ENCODE measurements at places on chromosomes 7 and 10.

GRCh38 chr7:25117226-25118047 lies 7.6 kb downstream of the CYCS start:
- DNase-seq, result no peak

DNA sequence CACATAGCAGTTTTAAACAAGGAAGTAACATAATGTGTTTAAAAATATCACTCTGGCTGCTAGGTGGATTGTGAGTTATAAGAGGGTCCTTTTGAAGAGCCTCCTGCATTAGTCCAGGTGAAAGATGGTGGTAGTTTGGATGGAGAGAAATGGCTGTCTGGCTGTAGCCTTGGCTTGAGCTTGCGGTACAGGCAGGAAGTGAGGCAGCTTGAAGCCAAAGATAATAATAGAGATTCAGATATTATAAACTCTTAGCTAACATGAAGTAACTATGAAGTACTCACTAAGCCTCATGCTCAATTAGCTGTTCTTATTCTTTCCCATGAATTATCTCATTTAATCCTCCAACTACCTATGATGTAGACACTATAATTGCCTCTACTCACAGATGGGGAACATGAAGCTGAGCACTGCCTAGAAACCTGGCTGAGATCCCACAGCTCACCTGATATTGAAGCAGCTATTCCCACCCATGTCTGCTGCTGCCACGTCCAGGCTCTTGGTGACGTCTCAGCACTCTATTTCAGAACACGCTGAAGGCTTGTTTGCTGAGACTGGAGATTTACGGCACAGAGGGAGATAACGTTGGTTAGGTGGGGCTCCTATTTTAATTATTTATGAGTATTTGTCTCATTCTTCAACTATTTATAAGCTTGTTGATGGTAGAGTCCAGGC lies 10.4 kb downstream of the C10orf120 start:
- DNase-seq, result no peak

DNA sequence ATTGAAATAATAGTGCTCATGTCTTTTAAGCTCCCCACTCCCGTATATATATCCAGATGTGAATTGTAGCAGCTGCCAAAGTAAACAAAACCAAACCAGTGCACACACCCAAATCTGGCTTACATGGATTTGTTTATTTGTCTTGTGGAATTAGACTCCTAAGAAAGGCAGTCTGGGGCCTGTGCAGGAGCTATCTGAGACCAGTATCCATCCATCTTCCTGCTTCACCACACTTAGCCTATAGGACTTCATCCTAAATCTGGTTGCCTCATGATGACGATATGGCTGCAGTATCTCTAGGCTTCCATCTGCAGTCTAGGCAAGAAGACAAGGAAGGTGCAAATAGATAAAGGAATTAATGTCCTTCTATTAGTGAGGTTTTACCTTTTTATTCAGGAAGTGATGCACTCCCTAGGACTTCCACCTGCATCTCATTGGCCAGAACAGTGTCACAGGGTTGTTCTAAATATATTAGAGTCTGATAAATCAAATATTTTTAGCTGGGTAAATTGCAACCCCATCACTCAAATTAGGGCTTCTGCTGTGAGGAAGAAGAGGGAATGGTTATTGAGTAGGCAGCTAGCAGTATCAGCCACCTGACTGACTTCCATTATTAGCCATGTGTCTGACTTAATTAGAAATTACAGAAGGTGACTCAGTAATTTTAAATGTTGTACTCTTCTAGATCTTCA lies 6.0 kb downstream of the WIPF3 start:
- no peak for DNase-seq

- no peak for DNase-seq
Measured at GRCh38 chr7:30562498-30562897, 32.2 kb upstream of the GARS1 start.

- DNase-seq, result no peak
Measured at GRCh38 chr10:122475591-122476332, 14.4 kb downstream of the HTRA1 start.

- DNase-seq, result no peak
Measured at GRCh38 chr10:33334153-33334804, at the start of gene NRP1. Gene NRP1 (minus strand): TSS chr10:33334667. CDS start chr10:33334382, 285 bp downstream.

GRCh38 chr10:66834802-66835201 lies 91.0 kb upstream of the LRRTM3 start:
- no peak for DNase-seq

GRCh38 chr10:90842725-90843124 lies 15.1 kb downstream of the HTR7 start:
- DNase-seq, result no peak

DNA sequence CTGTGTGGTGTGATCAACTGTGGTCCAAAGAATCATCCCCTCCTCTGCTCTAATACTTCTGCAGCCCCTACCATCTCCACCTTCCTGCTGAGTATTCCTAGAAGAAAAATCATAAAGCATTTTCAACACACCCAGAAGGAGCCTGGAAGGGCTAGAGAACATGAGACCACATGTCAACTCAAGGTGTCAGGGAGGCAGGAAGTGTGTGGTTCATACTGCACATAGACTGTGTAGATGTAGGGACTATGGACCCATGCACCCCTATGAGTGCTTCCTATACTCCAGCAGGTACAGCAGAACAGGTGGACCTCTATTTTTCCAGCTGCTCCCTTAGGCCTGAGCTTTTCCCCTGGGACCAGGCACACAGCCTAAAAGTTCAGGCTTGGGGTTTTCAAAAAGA lies 2.6 kb upstream of the ZNF746 start:
- DNase-seq, result no peak

- DNase-seq, result no peak
Measured at GRCh38 chr7:37771342-37771741, 77.1 kb upstream of the NME8 start.

GRCh38 chr10:11756766-11757315 lies 14.7 kb downstream of the ECHDC3 start:
- no peak for DNase-seq

GRCh38 chr7:115410972-115411686 lies 489.2 kb downstream of the MDFIC start:
- DNase-seq, result no peak

DNA sequence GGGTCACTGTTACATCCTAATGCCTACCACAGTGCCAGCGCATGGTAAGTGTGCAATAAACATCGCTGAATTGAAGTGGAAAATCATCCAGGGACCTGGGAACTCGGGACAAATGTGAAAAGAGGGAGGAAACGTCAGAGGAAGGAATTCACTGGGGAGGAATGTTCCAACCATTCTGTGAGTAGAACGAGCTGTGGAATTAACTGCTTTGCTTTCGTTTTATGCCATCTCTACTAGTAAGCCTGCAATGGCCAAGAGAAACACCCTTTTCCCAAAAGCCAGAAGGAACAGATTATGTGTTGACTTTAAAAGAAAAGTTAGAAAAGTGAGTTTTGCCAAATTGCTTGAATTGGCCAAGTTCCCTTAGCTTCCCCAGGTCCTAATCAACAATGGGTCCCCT lies 1044.9 kb downstream of the TYW1 start:
- DNase-seq, result no peak

GRCh38 chr10:11517150-11517549 lies 94.3 kb downstream of the USP6NL start:
- DNase-seq, result no peak

GRCh38 chr7:148708026-148708885 lies 9.6 kb downstream of the CUL1 start:
- no peak for DNase-seq

GRCh38 chr10:110286841-110287240 lies 17.9 kb downstream of the SMNDC1 start:
- no peak for DNase-seq

DNA sequence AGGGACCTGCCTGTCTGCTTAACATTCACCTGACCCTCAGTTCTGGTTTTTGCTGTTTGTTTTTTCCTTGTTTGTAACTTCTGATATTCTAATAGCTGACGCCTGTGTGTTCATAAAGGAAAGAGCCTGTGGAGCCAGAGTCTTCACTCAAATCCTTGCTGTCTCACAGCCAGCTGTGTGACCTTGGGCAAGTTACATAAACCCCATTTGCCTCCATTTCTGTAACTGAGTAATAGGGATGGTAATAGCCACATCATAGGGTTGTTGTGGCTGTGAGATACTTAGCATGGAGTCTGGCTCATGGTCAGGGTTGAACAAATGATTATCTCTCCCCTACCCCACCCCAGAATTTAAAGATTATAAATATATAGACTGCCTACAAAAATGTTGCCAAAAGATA lies 27.0 kb downstream of the WBP1L start:
- no peak for DNase-seq

GRCh38 chr7:105224884-105225651 lies 163.7 kb downstream of the SRPK2 start:
- DNase-seq, result no peak

- no peak for DNase-seq
Measured at GRCh38 chr7:101870361-101871062, 53.1 kb downstream of the CUX1 start.

- no peak for DNase-seq
Measured at GRCh38 chr10:11909618-11910017, 86.5 kb downstream of the PROSER2 start.

DNA sequence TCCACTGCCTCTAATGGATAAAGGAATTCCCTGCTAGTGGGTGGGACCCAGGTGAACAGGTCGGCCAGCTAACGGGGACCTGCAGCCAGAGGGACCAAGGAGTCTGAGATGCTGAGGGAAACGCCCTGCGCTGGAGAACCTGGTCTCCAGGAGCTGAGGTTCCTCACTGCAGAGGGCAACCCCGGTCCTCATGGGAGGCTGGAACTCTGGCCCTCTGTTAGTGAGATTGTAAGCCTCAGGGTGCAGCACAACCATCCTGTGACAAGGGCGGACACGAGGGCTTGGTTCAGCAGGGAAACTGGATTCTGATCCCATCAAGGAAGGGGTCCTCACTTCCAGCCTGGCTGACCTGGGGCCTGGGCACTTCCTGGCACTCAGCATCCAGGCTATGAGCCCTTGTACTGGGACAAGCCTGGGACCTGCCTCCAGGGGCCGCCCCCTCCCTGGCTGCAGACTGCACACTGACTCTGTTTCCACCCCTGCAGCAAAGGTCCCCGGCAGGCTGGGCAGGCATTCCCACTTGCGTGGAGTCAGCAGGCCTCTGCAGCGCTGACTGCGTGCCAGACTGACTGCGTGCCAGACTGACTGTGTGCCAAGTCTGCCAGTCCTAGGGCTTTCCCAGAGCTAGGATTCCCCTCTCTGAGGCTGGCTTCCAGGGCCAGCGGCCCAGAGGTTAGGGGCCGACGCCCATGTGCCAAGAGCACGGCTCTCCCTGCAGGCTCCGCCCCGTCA lies 143.2 kb downstream of the MAPK8 start:
- DNase-seq, result no peak

GRCh38 chr10:116728526-116729096 lies 13.8 kb downstream of the HSPA12A start:
- no peak for DNase-seq

DNA sequence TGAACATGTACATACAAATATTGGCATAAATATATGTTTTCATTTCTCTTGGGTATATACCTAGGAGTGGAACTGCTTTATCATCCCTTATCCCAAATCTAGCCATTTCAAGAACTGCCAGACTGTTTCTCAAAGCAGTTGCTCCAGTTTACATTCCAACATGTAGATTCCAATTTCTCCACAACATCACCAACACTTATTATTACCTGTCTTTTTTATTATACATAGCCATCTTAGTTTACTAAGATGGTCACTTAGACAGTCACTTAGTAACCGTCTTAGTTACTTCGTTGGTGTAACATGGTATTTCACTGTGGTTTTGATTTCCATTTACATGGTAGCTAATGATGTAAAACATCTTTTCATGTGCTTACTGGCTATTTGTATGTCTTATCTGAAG lies 82.7 kb downstream of the ZFAND4 start:
- no peak for DNase-seq

DNA sequence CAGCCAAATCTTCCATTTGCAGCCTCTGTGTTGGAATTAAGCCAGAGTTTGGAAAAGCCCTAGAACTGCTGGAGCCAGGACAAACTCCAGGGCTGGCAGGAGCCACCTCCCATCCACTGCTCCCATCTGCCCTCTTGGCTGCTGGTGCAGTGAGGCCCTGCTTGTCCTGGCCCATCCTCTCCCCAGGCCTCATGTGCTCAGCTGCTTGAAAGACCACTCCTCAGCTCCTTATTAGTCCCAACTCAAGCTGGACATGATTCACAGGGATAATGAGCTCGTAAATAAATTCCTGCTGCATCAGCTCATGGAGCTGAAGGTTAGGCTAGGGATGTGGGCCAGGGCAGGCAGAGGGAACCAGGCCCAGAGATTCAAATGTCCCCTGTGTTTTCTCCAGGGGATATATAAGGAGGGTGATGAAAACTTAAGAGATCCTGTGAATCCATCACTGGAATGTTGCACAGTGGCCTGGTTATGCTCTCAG lies 282.8 kb downstream of the RPS24 start:
- no peak for DNase-seq

DNA sequence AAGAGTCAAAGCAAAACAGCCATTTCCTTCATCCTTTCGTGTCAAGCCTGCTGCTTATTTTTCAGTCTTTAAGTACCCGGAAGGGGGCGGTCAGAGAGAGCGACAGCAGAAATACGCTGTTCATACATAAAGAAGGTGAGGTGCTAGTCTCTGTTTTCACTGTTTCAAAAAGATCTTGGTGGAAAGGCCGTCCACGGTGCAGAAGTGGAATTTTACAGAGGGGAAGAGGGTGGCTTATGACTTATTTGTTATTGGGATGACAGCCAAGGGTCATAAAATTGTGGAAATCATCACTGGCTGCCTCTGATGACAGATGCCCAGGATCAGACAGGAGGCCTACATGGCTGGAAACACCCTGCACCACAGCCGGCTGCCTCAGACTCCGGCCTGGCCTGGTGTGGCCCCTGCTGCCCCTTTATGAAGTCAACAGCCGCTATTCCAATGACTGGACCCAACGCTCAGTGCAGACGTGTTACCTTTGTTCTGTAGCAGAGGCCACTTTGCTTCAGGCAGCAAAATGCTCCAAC lies 57.0 kb downstream of the HIPK2 start:
- no peak for DNase-seq

DNA sequence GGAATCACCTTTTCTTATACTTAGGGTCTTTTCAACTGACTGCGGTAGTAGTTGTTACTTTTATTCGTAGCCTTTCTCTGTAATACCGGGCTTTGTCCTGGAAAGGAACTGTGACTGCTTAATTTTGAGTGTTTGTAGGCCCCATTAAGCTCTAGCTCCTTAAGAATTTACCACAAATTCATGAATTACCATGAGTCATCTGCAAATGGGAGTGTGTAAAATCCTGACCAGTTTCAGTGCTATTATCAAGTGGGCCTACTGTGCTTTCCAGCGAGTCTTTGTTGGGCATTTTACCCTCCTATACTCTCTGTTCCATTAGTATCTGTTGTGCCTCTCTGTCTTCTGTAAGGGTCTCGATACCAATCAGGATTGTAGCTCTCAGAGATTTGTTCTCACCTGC lies 49.7 kb downstream of the ZMYND11 start:
- DNase-seq, result no peak

DNA sequence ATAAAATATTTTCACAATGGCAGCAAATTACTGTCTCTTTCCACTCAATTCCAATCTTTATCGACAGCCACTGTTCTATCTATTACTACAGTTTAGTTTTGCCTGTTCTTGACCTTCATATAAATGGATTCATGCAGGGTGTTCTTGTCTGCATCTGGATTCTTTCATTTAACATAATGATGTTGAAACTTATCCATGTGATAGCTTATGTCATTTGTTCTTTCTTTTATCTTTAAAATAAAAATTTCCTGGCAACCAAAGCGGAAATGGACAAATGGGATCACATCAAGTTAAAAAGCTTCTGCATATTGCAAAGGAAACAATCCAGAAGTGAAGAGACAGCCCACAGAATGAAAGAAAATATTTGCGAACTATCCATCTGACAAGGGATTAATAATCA lies 20.5 kb upstream of the DMTF1 start:
- DNase-seq, result no peak

GRCh38 chr7:127832592-127832991 lies 180.6 kb downstream of the SND1 start:
- DNase-seq, result no peak

- peak; percentile 67 for DNase-seq
Measured at GRCh38 chr7:44977304-44977958, 1.4 kb downstream of the MYO1G start.
